Inflammatory macrophage treated with lipopolysaccharide for 1 hour (primary cell): ENCODE measurements at places on chromosomes 11 and 22.

DNA sequence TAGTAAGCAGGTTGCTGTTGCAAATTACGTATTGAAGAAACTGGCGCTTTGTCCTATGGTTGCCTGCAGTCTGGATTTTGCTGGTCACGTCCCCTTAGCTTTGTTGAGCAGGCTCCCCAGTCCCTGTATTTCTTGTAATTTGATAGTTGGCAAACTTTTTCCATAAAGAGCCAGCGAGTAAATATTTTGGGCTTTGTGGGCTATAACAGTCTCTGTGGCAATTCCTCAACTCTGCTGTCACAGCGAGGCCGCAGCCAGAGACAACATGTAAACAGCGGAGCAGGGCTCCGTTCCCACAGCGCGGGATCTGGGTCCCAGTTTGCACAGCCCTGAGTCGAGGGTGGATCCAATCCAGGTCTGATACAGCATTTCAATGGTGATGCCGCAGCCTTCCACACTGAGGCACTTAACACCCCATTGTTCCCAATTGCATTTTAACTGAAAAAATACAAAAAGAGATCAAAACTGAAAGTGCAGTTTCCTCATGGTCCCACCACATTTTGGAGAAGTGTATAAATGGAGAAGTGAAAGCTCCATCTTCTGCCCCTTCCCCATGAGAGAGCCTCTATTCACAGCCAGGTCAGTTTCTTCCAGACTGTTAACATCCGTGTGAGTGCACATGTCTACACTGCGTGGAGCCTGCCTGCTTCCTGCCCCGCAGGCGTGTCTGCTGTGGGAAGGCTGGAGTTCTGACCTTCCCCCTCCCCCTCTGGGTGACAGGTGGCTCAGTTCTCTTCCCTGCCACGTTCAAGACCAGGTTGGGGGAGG, 89.1 kb downstream of the RPS6KA4 start:
- DNase-seq, result peak; percentile 75

GRCh38 chr22:39958949-39959639, 1.1 kb upstream of the TMA7B start:
- no peak for DNase-seq

DNA sequence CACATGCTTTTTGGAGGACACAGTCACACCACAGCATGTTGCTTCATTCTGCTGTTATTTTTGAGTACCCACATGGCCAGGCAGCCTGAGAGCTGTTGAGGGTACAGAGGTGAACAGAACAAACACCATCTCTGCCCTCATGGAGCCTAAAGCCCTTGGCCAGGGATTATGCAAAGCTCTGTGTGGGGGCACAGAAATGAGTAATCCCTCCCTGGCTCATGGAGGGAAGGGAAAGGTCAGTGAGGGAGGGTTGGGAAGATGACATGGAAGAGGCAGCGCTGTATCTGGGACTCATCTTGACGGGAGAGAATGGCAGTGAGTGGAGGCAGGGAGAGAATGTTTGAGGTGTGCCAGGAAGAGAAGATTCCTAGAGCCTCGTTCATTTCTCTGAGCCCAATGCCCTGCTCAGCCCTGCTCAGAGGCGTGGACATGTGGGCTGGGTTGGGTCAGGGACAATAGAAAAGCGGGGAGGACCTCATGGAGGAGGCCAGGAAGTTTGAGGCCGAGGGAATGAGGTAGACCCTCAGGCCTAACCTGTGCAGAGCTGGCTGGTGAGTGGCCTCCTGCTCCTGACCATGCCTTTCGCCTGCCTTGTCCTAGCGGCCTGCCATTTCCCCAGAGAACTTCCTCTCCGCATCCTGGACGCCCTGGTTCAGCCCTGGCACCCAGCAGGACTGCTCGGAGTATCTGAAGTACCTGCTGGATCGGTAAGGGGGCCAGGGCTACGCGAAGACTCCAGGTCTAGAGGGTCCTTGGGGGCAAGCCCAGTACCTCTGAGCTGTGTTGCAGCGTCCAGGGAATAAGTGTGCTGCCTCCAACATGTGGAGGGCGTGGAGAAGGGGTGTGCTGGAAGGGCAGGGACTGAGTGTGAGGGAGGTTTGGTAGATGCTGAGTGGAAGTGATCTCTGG, 19.8 kb downstream of the USP35 start:
- DNase-seq, result no peak

GRCh38 chr11:21771097-21771496, 421.8 kb upstream of the ANO5 start:
- DNase-seq, result no peak

DNA sequence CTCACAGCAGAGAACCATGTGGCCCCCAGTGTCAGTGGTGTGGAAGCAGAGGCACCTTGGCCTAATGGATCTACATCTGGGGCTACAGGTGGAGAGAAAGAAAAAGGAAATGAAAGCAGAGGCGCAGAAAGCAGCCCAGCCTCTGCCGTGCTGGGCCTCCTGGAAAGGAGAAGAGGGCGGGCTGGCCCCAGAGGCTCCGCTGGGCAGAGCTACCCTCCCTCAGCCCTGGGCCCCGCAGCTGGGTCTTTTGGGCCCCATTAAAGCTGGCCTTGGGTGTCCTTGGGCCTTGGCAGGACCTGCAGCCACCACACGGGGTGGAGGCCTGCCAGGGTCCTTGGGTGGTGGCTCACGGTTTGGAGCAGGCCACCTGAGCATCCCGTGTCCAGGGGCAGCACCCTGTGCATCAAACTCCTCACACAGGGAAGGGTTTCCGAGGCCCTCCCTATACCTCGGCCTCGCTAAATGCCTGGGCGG, 31.6 kb upstream of the GAL start:
- DNase-seq, result no peak

DNA sequence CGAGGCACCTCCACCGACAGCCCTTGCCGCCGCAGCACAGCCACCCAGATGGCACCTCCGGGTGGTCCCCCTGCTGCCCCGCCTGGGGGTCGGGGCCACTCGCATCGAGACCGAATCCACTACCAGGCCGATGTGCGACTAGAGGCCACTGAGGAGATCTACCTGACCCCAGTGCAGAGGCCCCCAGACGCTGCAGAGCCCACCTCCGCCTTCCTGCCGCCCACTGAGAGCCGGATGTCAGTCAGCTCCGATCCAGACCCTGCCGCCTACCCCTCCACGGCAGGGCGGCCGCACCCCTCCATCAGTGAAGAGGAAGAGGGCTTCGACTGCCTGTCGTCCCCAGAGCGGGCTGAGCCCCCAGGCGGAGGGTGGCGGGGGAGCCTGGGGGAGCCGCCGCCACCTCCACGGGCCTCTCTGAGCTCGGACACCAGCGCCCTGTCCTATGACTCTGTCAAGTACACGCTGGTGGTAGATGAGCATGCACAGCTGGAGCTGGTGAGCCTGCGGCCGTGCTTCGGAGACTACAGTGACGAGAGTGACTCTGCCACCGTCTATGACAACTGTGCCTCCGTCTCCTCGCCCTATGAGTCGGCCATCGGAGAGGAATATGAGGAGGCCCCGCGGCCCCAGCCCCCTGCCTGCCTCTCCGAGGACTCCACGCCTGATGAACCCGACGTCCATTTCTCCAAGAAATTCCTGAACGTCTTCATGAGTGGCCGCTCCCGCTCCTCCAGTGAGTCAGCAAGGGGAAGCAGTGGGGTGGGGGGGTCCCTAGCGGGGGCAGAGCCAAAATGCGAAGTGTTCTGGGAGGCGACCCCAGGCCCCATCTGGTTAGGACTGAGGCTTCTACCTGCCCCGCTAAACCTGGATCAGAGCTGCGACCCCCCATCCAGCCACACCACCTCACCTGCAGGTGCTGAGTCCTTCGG, 4.4 kb downstream of the FREY1 start:
- no peak for DNase-seq

GRCh38 chr11:34960277-34960676, 43.9 kb downstream of the PDHX start:
- no peak for DNase-seq

DNA sequence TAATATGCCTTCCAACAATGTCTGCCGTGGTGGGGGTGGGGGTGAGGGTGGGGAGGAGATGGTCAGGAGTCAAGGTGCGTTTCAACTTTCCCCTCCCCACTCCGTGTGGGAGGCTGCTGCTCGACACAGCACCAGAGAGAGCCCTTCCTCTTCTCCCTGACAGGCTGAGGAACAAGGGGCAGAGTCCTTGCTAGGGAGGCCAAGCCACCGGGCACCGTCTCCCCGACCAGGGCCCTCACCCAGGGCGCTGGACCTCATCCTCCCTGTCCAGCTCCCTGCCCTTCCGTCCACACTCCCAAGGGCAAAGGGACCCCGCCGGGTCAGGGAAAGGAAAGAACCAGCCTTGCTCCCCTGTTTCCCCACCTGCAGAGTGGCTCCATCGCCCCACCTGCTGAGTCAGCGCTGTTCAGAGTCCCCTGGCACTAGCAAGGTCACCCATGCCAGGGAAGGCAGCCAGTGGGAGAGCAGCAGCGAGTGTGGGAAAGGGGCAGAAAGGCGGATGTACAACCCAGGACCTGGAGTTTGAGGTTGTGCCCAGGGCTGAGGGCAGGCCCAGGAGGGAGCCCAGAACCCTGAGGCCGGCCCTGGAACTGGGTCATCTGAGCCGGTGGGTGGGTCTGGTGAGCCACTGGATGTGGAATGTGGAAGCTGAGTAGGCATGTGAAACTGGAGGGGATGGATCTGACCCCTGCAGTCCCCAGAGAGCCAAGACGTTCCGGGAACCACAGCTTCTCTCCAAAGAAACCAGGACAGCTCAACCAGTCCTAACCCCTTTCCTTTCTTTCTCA, 47.2 kb downstream of the BUD13 start:
- no peak for DNase-seq

DNA sequence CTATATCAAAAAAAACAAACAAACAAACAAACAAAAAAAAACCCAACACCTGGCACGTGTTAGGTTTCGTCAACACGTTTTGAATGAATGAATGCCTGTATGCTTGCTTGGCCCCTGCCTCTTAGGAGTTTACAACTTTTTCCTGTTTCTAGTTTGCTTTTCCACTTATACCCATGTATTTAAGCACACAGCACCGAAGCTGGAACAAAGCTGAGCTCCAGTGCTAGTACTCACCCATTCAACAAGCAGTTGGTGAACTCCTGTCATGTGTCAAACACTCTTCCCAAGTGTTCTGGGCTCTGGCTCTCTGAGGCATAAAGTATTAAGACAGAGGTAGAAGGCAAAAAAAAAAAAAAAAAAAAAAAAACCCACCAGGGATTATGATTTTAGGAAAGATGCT, 599.3 kb downstream of the BUD13 start:
- no peak for DNase-seq

GRCh38 chr11:110797453-110797852, 85.2 kb upstream of the ARHGAP20 start:
- peak; percentile 90 for DNase-seq

- no peak for DNase-seq
Measured at GRCh38 chr11:85021058-85021457, 606.1 kb downstream of the DLG2 start.
